ENCODE measurements at places on chromosomes 4 and X. TPM values are rescaled to one million over a fixed set of nuclear protein-coding genes. Genes with fewer than 3 reads are reported as not detected.

Gene NSUN7
- total RNA-seq: 28.9 TPM

DNA sequence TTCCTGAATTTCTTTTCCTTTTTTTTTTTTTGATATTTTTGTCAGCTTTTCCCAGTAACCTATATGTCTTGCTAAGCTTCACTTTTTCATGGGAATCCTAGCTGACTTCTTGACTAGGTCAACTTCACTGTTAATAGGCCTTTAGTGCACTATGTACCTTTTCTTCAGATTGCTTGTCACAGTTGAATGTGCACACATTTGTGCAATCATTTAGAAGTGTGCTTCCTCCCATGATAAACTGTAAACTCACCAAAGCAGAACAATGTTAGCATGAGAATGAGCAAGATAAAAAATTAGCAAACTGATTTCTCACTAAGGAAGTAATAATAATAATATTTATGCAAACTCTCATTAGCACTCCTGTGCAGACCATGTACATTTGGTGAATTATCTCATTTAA, 173.2 kb downstream of the PABPC4L start:
- peaks cover 6% of the 10 kb centered on the region for H3K4me1 ChIP-seq
- no peaks in the 10 kb centered on the region for H3K36me3 ChIP-seq
- H3K4me3 ChIP-seq: no peak overlapping the region

GRCh38 chr4:177810220-177810619, 368.0 kb upstream of the AGA start:
- no peak overlapping the region for H3K27ac ChIP-seq
- no peak for DNase-seq
- no peaks in the 10 kb centered on the region for H3K36me3 ChIP-seq

DNA sequence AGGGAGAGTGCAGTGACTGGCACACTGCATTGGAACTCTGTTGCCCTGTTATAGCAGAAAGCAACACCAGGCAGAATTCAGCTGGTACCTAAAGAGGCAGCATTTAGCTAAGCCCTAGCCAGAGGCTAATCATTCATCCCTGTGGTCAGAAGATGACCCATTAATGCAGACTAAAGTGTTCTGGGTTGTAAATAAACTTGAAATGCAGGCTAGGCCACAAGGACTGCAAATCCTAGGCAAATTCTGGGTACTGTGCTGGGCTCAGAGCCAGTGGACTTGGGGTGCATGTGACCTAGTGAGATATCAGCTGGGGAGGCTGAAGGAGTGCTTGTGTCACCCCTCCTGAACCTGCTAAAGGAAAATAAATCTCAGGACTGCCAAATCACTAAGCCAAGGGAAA, 91.2 kb downstream of the LPAR4 start:
- DNase-seq: no peak
- H3K27me3 ChIP-seq: no peaks in the 10 kb centered on the region
- no peaks in the 10 kb centered on the region for H3K36me3 ChIP-seq

Gene IGSF1
- total RNA-seq: 23.6 TPM

DNA sequence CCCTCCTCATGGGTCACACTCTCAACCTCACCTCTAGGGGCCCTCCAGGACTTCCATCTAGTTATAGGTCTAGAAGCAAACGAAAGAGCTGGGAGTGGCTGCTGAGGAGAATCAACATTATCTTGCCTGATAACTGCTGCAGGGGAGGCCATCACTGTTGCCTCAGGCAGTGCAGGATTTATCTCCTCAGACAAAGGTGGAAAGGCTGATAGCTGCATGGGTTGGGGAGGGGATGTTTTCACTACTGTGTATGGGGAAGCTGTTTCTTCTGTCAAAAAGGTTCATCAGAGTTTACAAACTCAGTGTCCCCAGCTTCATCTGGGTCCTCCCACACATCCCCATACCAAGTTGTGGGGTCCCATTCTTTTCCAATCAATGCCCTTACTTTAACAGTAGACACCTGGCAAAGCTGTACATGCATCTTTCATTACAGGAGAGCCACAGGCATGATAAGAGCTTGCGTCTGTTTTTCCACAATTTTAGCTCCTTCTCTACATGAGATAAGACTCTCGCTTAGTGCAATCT, 17.6 kb upstream of the PRDM8 start:
- H3K4me1 ChIP-seq: peaks cover 10% of the 10 kb centered on the region
- DNase-seq: no peak
- no peak overlapping the region for H3K27ac ChIP-seq
- H3K36me3 ChIP-seq: peaks cover 6% of the 10 kb centered on the region
- peaks cover 61% of the 10 kb centered on the region for H3K27me3 ChIP-seq
- no peak overlapping the region for H3K4me3 ChIP-seq

GRCh38 chr4:84952004-84952403, 14.5 kb downstream of the WDFY3 start:
- peaks cover 47% of the 10 kb centered on the region for H3K4me1 ChIP-seq
- no peak overlapping the region for H3K27ac ChIP-seq
- no peak for DNase-seq
- no peaks in the 10 kb centered on the region for H3K36me3 ChIP-seq
- no peak overlapping the region for H3K4me3 ChIP-seq

GRCh38 chr4:87147116-87147515, 73.3 kb downstream of the KLHL8 start:
- H3K4me3 ChIP-seq: no peak overlapping the region
- peaks cover 20% of the 10 kb centered on the region for H3K36me3 ChIP-seq
- DNase-seq: no peak
- H3K27me3 ChIP-seq: no peaks in the 10 kb centered on the region
- H3K4me1 ChIP-seq: peaks cover 13% of the 10 kb centered on the region

Gene SSX4
- 0.17 TPM for total RNA-seq

DNA sequence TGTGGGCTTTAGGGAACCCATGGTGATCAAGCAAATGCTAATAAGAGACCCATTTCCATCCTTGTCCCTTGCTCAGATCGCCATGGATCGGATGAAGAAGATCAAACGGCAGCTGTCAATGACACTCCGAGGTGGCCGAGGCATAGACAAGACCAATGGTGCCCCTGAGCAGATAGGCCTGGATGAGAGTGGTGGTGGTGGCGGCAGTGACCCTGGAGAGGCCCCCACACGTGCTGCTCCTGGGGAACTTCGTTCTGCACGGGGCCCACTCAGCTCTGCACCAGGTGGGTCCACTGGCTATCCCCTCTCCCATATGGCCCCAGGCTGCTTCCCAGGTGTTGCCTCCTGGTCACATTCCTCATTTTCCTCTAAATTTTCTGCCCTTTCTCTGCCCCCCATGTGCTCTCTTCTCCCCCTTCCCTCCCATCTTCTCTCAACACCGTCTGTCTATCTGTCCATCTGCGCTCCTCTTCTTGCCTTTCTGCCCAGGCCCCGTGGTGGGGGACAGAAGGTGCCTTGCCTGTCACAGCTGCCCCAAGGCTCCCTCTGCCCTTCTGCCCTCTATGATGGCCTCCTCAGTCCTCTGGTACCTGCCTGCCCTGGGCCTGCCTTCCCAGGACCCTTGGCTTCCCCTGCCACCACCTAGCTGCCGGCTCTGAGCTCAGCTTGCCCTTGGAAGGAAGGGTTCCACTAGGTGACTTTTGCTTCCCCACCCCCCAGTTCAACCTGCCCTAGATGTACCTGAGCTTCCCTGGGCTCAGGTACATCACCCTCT, 5.2 kb downstream of the CDK16 start:
- no peak overlapping the region for H3K4me3 ChIP-seq
- peaks cover 48% of the 10 kb centered on the region for H3K36me3 ChIP-seq
- no peak for DNase-seq
- H3K27me3 ChIP-seq: no peaks in the 10 kb centered on the region
- peaks cover 17% of the 10 kb centered on the region for H3K4me1 ChIP-seq

Gene PNMA5
- total RNA-seq: 0.13 TPM

Gene KDM6A
- 52.0 TPM for total RNA-seq

DNA sequence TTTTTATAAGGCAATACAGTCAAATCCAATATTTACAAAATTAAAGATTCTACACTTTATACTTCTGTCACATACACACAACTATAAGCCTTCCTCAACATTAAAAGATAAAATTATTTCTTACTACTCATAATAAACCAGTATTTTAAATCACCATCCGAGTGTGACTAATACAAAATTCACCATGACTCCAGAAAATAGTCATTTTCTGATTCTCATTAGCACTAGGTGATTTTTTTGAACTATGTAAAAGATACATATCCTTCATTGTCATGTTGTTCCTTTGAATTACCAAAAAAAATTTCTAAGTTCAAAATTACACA, 646 bp upstream of the SLC7A11 start:
- DNase-seq: no peak
- H3K36me3 ChIP-seq: no peaks in the 10 kb centered on the region

GRCh38 chr4:126071346-126072333, 756.9 kb downstream of the FAT4 start:
- H3K4me1 ChIP-seq: peaks cover 3% of the 10 kb centered on the region
- H3K36me3 ChIP-seq: no peaks in the 10 kb centered on the region
- DNase-seq: no peak
- no peaks in the 10 kb centered on the region for H3K27me3 ChIP-seq
- no peak overlapping the region for H3K27ac ChIP-seq

Gene PI4K2B
- 14.5 TPM for total RNA-seq

GRCh38 chrX:52262195-52262546, 77.5 kb downstream of the MAGED4 start:
- H3K4me1 ChIP-seq: peaks cover 17% of the 10 kb centered on the region
- peaks cover 2% of the 10 kb centered on the region for H3K27me3 ChIP-seq
- DNase-seq: no peak
- peak overlapping the region; percentile 78 for H3K27ac ChIP-seq
- H3K36me3 ChIP-seq: no peaks in the 10 kb centered on the region

Gene F8
- total RNA-seq: 1.6 TPM

DNA sequence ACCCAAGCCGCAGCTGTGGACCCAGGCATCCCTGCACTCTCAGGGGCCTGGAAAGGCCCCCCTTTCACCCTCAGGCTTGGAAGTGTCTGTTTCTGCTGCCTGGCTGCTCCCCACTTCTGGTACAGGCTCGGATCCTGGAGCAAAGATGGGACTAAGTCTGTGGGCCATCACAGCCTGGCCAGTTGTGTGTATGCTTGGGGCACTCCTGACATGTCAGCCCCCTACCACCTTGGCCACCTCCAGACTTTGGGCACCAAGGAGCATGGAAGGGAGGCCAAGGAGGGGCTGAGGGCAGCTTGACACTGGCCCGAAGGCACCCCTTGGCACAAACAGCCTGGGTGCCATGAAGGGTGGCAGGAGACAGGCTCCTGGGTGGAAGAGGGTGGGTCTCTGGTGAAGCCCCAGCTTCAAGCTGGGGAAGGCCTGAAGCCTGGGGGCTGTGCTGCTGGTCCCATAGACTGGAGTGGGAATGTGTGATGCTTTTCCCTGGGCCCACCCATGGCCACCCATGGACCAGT, 799.4 kb upstream of the AGA start:
- peaks cover 12% of the 10 kb centered on the region for H3K36me3 ChIP-seq
- H3K27me3 ChIP-seq: no peaks in the 10 kb centered on the region
- H3K27ac ChIP-seq: no peak overlapping the region
- DNase-seq: no peak
- no peak overlapping the region for H3K4me3 ChIP-seq

- no peak for DNase-seq
- no peak overlapping the region for H3K27ac ChIP-seq
- H3K4me1 ChIP-seq: no peaks in the 10 kb centered on the region
- H3K4me3 ChIP-seq: no peak overlapping the region
- H3K27me3 ChIP-seq: no peaks in the 10 kb centered on the region
Observed at GRCh38 chr4:118762155-118762554, 73.8 kb downstream of the SEC24D start.

DNA sequence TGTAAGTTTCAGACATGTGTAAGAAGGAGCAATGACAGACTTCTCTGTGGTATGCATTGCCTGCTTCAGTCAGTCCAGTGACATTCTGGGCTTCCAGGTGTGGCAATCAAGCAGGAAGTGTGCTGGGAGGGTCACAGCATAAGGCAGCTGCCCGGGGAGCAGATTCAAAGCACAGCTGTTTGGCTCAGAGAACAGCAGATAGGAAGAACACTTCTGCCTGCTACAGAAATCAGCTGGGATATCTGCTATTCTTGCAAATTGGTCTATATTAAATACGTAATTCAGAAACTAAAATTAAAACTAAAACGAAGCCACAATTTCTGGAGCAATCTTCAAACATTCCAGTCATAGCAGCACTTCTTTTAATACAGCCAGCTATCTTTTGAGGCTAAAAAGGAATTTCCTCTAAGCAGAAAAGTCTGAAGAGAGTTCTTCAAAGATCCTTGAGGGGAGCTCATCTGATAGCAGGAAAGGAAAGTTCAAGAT, 47.5 kb upstream of the GALNT7 start:
- H3K4me1 ChIP-seq: peaks cover 31% of the 10 kb centered on the region
- 0 out of 2 replicates have a peak, but pooled peaks cover 2% of the 10 kb centered on the region for H3K36me3 ChIP-seq
- H3K27ac ChIP-seq: peak overlapping the region; percentile 22
- no peak overlapping the region for H3K4me3 ChIP-seq
- no peaks in the 10 kb centered on the region for H3K27me3 ChIP-seq

Gene STPG2
- total RNA-seq: 0.18 TPM

DNA sequence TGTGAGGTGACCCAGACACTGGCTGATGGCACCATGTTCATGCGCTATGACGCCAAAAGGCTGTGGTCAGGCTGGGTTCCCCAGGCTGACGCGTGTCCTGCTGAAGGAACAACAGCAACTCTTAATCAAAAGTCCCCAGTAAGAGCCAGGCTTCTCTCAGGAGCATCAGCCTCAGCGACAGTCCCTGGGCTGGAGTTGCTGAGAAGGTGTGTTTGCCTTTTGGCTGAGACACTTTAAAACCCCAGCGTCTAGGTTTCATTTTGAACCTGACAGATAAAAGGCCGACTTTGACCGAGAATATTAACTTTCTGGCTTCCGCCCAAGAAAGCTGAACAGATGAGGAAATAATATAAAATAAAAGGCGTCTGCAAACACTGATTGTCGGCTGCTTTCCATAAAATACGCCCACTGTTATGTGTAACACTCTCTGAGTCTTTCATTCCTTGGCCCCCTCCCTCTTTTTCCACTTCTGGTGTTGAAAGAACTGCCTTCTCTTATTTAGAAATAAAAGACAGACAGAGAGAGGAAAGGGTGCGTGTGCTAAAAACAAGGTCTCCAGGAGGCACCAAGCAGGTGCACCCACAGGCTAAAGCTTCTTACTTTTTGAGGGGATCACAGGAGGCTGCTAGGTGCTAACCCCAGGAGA, 373.6 kb downstream of the MID1IP1 start:
- no peak overlapping the region for H3K27ac ChIP-seq
- no peak overlapping the region for H3K4me3 ChIP-seq
- DNase-seq: no peak
